ENCODE measurements at places on chromosomes 12 and 14. TPM values are rescaled to one million over a fixed set of nuclear protein-coding genes. Genes with fewer than 3 reads are reported as not detected.

DNA sequence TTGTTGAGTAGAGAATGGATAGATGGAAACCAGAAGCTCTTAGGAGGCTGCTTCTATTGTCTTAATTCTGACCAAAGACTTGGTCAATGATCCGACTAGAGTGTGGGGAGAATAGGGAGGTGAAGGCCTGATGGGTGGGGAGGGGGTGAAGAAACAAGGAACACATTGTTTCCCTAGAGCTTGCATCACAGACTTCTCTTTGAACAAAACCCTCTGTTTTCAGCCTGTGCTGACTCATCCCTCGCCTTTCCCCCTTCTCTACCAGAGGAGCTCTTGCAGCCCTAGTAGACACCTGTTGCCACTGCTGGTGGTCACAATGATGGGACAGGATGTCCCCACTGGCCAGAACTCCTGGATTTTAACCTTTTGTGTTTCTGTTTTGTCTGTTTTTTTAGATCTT is 46.8 kb upstream of the CISTR start:
- DNase-seq: no peak

GRCh38 chr14:71405676-71406075 is 498.4 kb downstream of the PCNX1 start:
- no peak for DNase-seq

- no peak for DNase-seq
Observed at GRCh38 chr14:29892327-29892726, 35.3 kb downstream of the PRKD1 start.

CLEC4C gene
- polyA plus RNA-seq: not detected

DNA sequence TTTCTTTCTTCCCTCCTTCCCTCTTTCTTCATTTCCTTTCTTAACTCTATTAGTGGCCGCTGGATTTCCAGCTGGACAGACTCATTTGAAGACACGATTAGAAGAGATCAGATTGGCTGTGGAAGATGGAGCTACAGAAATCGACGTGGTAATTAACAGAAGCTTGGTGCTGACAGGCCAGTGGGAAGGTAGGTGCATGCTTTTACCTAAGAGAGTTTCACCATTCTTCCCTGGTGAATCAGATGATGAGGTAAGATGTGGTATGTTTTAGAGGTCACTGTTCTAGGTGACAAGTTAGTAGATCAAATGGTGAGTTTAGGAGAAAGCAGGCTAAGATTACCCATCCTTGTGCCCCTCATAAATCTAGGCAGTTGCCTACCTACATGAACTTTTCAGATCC is 51.6 kb downstream of the DERA start:
- DNase-seq: peak; percentile 40

- DNase-seq: no peak
Observed at GRCh38 chr12:123961585-123962345, 10.9 kb downstream of the CCDC92 start.

- DNase-seq: no peak
Observed at GRCh38 chr12:2941524-2941923, 17.7 kb upstream of the TEAD4 start.

DNA sequence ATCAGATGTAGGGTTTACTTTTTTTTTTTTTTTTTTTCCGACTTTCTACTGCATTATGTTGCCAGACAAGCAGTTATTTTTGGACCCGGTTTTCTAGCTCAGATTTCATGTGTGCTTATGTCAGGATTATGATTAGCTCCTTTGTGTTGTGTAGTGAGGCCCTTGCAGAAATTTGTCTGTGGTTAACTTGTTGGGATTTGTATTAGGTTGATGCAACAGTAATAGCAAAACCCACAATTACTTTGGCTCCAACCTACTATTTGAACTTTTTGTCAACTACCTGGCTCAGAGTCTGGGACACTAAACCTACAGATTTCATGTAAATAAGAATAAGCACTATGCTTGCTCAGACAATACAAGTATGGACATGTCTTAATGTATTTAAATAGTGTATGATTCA is 44.1 kb upstream of the KCNJ8 start:
- no peak for DNase-seq

GRCh38 chr12:69570545-69571399 is 14.5 kb upstream of the CCT2 start:
- DNase-seq: peak; percentile 52

DNA sequence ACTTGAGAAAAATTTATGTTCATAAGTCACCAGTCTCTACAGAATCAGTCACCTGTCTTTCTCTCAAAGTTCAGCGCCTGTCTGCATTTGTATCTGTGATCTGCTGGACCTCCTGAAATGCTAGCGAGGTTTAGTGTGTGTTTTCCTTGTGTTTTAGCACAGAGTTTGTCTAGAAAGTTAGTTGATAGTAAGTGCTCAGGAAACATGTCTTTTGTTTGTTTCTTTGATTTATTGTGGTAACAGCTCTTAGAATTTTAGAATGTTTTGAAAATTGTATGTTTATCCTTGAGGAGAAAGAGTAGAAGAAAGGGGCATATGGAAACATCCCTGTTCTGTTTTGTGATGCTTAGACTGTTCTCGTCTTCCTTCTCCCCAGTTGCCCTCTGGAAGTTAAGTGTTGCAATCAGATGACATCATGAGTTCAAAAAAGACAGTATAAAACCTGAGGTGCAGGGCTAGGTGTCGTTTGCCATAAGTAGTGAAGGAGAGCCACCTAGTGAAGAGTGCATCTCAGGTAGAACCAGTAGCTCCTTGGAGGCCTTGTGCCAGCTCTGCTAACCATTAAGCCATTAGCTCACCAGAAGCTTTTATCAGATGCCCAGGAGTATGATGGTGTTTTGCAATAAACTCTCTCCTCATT is 44.8 kb downstream of the FBXW8 start:
- peak; percentile 30 for DNase-seq

- no peak for DNase-seq
Observed at GRCh38 chr14:87387806-87388205, 605.2 kb downstream of the GALC start.

DNA sequence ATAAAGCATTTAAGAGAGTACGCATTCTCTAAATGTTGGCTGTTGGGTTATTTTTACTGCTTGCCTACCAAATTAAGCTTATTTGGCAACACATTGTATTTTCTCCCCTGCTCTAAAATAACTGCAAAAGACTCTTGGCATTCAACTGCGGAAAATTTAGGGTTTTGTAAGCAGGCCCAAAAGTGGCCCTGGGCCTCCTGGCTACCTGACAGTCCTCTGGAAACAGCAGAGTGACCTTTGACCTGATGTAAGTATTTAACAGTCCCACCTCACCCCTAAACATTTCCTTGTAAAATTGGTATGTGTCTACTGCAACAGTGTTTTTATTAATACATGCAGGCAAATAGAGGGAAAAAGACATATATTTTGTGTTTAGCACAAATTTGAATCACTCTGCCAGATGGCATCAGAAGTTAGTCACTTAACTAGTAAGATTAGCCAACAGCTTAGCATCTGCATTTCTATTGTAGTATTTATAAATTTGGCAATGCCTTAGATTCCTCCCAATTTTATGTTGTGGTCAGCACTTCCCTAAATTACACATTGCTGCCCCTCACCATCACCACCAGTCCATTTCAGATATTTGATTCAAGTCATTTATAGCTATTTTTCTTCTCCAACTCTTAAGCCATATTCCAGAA is 11.2 kb downstream of the LLPH start:
- no peak for DNase-seq

LAG3 gene
- polyA plus RNA-seq: 0.09 TPM

DNA sequence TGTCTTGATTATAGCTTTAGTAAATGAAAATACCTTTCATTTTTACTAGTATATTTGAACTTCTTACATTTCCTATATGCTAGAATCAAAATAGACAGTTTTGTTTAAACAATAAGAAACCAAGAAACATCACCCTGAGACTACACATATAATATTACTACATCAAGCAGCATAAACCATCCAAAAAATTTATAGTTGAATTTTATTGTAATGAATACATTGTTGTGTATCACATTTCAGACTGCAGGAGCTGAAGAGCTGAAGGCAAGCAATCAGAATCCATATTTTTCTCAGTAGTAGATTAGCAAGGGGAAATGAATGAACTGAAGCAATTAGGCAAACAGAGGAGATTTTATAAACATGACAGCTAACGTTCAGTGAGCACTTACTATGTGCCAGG is 379.2 kb downstream of the BTG1 start:
- no peak for DNase-seq

DNA sequence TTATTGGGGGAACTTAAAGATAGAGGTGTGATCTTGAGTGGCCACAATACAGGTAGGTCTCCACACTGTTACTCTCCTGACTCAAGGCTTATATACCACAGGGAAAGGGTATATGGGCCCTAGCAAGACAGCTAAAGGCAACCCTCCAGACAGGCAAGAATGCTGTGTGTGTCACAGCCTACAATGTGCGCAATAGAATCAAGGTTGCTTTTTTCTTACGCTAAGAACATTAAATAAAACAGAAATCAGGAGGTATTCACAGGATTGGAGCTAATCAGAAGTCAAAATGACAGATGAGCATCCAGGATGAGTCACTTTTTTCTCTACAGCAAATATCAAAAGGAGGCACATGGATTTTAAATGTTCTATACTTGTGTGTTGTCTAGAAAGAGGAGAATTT is 1797.9 kb upstream of the SEL1L start:
- no peak for DNase-seq

DNA sequence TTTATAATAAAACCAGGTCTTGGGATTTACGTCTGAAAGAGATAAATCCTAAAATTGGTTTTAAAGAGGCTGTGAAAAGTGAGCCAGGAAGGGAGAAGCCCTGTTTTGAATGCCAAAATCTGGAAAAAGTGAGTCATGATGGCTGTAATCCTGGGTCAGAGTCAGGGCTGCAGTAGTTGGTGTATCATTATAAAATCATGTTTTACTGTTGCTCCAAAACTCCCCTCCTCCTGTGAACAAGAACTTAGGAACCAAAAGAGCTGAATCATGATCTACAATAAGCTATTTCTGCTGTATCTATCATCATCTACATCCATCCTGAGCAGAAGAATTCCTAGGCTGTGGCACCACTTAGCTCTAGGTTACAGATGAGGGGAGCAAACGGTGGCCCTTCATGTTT is 79.3 kb downstream of the LMO3 start:
- no peak for DNase-seq

- DNase-seq: no peak
Observed at GRCh38 chr14:63046339-63047268, 1.3 kb upstream of the KCNH5 start.

DNA sequence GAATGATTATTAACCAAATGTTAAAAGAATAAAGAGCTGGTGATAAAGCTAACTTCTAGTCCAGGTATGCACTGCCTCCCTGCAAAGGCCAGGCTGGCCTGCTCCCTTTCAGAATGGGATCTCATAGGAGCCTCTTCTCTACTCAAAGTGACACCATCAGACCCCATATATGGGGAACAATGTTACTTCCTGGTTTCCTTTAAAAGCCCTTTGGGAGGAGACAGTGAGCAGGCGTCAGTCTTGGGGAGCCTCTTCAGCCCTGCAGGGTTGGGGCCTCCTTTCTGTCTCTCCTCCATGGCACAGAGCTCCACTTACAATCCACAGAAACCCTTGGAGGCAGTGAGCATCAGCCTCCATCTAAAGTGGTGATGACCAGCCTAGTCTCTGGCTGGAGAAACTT is 17.3 kb upstream of the GPRC5A start:
- DNase-seq: no peak

GRCh38 chr14:22978981-22979671 is 3.2 kb downstream of the AJUBA start:
- DNase-seq: peak; percentile 94

DNA sequence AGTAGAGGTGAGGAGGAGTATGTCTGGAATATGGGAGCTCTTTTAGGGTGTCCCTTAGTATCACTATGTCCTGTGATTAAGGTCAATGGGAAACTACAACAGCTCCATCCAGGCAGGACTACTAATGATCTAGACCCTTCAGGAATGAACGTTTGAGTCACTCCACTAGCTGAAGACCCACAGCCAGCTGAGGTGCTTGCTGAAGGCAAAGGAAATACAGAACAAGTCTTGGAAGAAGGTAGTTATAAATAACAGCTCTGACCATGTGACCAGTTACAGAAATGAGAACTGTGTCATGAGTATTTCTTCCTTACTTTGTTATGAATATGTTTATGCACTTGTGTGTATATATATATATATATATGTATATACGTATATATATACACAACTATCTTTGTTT is 40.5 kb upstream of the USP44 start:
- DNase-seq: no peak

Data from keratinocyte (primary cell).